ENCODE measurements at places on chromosomes 1 and 21. TPM values are rescaled to one million over a fixed set of nuclear protein-coding genes. Genes with fewer than 3 reads are reported as not detected.
A peak's percentile ranks its signal among the peaks of the same experiment; 100 is the strongest.

GRCh38 chr1:8825985-8826481 is 8.6 kb upstream of the RERE start:
- DNase-seq: no peak

Gene VANGL2
- 20.9 TPM for total RNA-seq

GRCh38 chr1:47686731-47687630 is 249.1 kb downstream of the FOXD2 start:
- DNase-seq: no peak

GRCh38 chr1:58949551-58950220 is 165.8 kb upstream of the JUN start:
- no peak for DNase-seq

GRCh38 chr1:233172201-233172600 is 123.3 kb downstream of the PCNX2 start:
- peak; percentile 75 for DNase-seq

DNA sequence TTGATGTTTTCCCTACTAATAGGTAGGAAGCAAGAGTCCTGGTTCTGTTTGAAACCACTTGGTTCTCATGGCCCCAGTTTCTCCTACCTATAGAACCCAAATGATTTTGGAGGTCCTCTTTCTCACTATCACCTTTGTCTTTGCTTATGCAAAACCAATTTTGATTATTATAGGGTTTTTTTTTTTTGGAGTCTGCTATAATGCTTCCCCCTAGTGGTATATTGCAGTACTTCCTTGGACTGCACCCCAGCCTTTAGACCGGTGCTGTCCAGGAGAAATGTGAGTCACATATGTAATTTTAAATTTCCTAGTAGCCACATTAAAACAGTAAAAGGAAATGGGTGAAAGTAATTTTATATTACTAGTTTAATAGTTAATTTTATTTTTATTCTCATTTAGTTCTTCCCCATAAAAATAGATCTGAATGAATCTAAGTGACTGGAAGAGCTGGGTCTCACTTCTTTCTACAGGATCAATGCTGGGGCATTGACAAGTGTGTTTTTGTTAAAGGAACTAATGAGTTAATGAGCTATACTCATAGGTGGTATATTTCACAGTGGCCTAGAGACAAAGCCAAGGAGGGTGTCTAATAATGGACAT is 10.6 kb downstream of the FCMR start:
- DNase-seq: peak; percentile 52

- no peak for DNase-seq
Measured at GRCh38 chr1:9153152-9153551, 24.2 kb upstream of the GPR157 start.

Gene C1QC
- not detected for total RNA-seq

- no peak for DNase-seq
Measured at GRCh38 chr1:182217071-182217470, 155.6 kb upstream of the ZNF648 start.

Gene CA6
- total RNA-seq: not detected

Gene S100A7
- total RNA-seq: not detected

GRCh38 chr1:247212012-247212411 is 40.2 kb upstream of the ZNF124 start:
- DNase-seq: no peak

- DNase-seq: no peak
Measured at GRCh38 chr1:228100822-228101613, 2.1 kb downstream of the C1orf35 start.

DNA sequence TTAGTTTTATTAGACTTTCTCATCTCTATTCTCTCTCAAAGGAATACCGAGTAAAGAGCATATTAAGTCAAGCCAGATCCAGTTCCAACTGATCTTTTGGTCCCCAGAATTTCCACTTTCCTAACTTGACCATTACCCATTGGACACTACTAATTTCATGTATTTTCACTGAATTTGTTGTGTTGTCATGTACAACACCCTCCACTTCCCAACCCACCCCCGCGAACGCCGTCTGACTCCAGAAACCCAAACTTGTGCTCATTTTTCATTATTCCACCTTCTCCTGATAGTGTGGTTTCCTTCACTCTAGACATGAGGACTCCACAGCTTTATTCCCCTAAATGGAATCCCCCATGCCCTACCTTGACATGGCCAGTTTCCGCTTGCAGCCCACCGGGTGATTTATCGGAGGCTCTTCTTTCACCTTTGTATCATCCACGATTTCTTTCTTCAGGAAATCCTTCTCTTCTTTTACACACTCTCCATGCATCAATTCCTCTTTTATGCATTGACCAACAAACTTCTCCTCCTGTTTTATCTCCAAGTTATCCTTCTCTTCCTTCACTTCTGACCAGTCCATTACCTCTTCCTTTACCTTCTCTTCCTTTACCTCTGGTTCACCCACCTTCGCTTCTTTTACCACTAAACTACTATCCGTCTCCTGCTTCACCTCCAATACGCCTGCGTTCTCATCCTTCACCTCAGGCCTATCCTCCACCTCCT is 805 bp downstream of the ZNHIT6 start:
- DNase-seq: no peak

Gene LRRC53
- total RNA-seq: not detected

Gene MASP2
- 0.37 TPM for total RNA-seq
